Epithelial cell of proximal tubule (primary cell): ENCODE measurements at places on chromosomes 13 and 19.

DNA sequence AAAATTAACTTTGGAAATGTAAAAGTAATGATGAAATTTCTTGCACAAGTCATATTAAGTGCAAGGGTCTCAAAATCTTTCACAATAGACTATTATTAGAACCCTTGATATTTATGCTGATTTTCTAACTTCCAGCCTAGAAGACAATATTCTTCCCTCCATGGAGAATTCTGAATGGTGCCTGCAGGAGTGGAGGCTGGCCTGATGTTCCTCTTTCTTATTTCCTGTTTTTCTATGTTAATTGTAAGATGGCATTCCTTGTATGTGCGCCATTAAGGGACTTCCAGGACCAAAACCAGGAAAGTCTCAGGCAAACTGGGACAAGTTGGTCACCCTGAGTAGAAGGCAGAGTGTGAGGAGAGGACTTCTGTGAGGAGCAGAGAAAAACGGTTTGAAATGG is 294.9 kb downstream of the DLEU7 start:
- no peak for DNase-seq

GRCh38 chr19:20969898-20970297 is 46.8 kb downstream of the ZNF85 start:
- DNase-seq = no peak

DNA sequence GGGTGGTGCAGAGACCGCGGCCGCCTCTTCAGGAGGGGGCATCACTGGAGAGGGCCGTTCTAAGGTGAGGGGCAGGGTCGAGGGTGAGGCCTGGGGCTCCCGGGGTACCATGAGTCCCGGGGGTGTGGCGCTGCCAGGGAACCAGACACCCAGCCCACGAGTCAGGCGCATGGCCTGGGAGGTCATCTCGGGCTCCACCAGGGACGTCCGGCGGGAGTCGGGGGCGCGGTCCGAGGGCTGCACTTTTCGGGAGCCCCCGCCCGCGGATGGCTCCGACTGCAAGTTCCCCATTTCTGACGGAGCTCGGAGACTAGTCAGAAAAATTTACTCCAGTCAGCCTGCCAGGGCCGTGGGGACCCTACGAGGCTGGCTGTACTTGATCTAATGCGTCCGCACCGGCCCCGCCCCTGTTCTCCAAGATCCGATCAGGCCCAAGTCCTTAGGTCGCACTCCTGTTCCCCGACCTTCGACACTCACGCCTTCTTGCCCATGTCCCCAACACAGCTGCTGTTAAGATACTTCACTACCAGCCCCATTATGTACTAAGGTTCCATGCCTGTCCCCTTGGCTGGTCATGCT is 774 bp downstream of the GGN start:
- DNase-seq = no peak

- DNase-seq = no peak
Observed at GRCh38 chr13:34151885-34152284, 333.9 kb downstream of the RFC3 start.

DNA sequence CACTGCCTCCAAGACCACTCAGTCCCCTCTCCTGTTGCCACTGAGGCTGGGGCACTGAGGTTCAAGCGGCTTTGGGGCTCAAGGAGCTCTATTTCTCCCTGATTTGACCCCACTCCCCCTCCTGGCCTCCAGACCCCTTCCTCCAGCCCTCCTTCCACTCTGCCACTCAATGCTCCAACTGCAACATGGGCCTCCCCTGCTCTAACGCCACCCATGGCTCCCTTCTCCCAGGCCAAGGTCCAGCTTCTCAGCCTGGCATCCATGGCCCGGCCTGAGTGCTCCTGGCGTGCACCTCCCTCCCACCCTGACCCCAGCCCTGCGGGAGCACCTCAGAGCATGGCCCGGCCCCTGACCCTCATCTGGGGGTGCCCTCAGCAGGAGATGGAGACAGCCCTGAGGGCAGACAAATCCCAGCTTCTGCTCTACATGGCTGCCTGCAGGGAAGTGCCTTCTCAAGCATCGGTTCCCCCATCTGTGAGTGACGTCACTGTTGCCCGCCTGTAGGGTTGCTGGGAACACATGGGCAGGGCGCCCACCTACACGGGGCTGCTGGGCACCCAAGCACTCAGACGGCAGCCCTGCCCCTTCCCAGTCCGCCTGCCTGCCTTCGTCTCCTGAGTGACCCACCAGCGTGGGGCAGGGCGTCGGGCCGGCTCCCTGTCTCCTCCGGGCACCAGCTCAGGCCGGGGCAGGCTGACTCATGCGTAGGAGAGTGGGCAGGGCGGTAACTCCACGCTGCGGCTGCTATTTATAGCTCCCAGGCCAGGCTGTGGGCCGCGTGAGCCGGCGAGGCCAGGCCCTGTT is 1.6 kb upstream of the DIRAS1 start:
- DNase-seq = no peak

- DNase-seq = no peak
Observed at GRCh38 chr13:39020853-39021462, 16.9 kb downstream of the PROSER1 start.

GRCh38 chr13:27966641-27967202 is 2.4 kb downstream of the CDX2 start:
- DNase-seq = no peak

- DNase-seq = no peak
Observed at GRCh38 chr13:23705583-23705982, 135.4 kb downstream of the TNFRSF19 start.

GRCh38 chr13:111389621-111390521 is 69.4 kb downstream of the TEX29 start:
- no peak for DNase-seq

DNA sequence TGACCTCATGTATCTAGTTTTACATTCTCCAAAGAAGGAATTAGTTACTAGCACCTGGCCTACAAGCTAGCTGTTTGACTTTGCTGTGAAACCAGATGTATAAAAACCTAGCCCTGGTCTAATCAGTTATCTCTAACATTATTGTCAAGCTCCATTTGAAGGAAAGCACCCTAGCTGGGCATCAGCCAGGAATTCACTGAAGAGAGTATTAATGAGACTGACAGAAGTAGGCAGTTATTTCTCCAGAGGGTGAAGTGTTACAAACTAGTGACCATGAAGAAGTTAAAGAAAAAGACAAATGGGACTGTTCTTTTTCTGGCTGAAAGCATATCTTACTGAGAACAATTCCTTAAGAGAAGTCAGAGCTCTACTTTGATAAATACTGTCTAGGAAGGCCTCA is 2529.3 kb upstream of the PCDH20 start:
- DNase-seq = no peak

DNA sequence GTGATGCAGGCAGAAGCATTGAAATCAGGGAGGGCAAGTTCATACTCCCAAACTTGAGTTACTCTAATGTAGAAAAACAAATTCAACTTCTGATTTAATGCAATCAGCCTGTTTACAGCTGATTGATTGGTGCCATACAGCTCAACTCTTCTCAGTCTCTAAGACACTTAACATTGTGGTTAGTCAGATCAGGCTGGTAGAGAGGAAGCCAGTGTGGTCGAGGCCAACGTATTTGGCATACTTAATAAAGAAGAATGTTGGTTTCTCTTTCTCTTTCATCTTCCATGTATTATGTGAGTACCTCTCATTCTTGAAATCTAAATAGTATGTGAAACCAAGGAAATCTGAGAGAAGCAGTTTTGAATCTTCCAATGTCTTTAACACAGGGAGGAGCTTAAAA is 255.0 kb upstream of the SLITRK1 start:
- DNase-seq = no peak

GRCh38 chr13:76889254-76889653 is 3.0 kb upstream of the KCTD12 start:
- no peak for DNase-seq

GRCh38 chr13:113158946-113159345 is 498 bp downstream of the PROZ start:
- DNase-seq = no peak
